ENCODE measurements at places on chromosomes 5 and 9. TPM values are rescaled to one million over a fixed set of nuclear protein-coding genes. Genes with fewer than 3 reads are reported as not detected.

The GLRA1 gene
- total RNA-seq = not detected

The F2RL1 gene
- 23.4 TPM for total RNA-seq

The RELL2 gene
- 12.3 TPM for total RNA-seq

The C9orf152 gene
- 0.07 TPM for total RNA-seq

The TCOF1 gene
- 52.5 TPM for total RNA-seq

The SHROOM1 gene
- 2.4 TPM for total RNA-seq

The ATOX1 gene
- 206 TPM for total RNA-seq

The ALDOB gene
- not detected for total RNA-seq

The SH3TC2 gene
- 7.3 TPM for total RNA-seq

The CDH10 gene
- 0.07 TPM for total RNA-seq

The ADRB2 gene
- 29.5 TPM for total RNA-seq

The C5orf46 gene
- total RNA-seq = not detected

The WHRN gene
- total RNA-seq = 3.1 TPM

The IPO11 gene
- 21.3 TPM for total RNA-seq

The LHX6 gene
- not detected for total RNA-seq

The NMRK1 gene
- 22.9 TPM for total RNA-seq

The SLC1A3 gene
- 2.7 TPM for total RNA-seq

The KCNT1 gene
- not detected for total RNA-seq

The CCNJL gene
- total RNA-seq = 9.0 TPM

The SHOC1 gene
- 0.19 TPM for total RNA-seq

The ELAVL2 gene
- 4.3 TPM for total RNA-seq

The RLN2 gene
- 1.3 TPM for total RNA-seq

The ARHGEF37 gene
- total RNA-seq = 14.7 TPM

The ECM2 gene
- total RNA-seq = not detected

The GFI1B gene
- total RNA-seq = not detected

The GRXCR2 gene
- not detected for total RNA-seq

The WNT8A gene
- total RNA-seq = not detected

The PCDHA4 gene
- total RNA-seq = 0.42 TPM

The MSMP gene
- total RNA-seq = not detected

The IL9 gene
- total RNA-seq = not detected

The PLEKHG4B gene
- total RNA-seq = under 0.01 TPM

The FCN2 gene
- total RNA-seq = not detected

The SLC34A1 gene
- total RNA-seq = not detected

The RNF180 gene
- total RNA-seq = 1.9 TPM

The PAEP gene
- not detected for total RNA-seq

The PLGRKT gene
- total RNA-seq = 30.5 TPM

The NMUR2 gene
- total RNA-seq = not detected

The C5orf58 gene
- not detected for total RNA-seq

The SLCO4C1 gene
- total RNA-seq = under 0.01 TPM

The MEGF10 gene
- 0.05 TPM for total RNA-seq

The IFNA10 gene
- total RNA-seq = not detected

The SHC3 gene
- total RNA-seq = 5.8 TPM

The PCDHAC1 gene
- total RNA-seq = 0.07 TPM

Measured in airway epithelial cell (primary cell).